ENCODE measurements at places on chromosomes 2 and 18. TPM values are rescaled to one million over a fixed set of nuclear protein-coding genes. Genes with fewer than 3 reads are reported as not detected.

Gene SP5
- total RNA-seq, result 0.99 TPM

Gene ADGRF3
- total RNA-seq, result 0.10 TPM

Gene C2orf15
- 5.7 TPM for total RNA-seq

Gene POTEI
- 0.72 TPM for total RNA-seq

Gene CIB4
- 0.50 TPM for total RNA-seq

Gene NFATC1
- total RNA-seq, result 4.6 TPM

Gene NRP2
- 66.8 TPM for total RNA-seq

Gene PTPRN
- 67.3 TPM for total RNA-seq

Gene SIX3
- not detected for total RNA-seq

Gene ATOH8
- total RNA-seq, result 25.8 TPM

Data from spinal cord (tissue), 10 donors.